ENCODE measurements at places on chromosomes 16 and 17.

GRCh38 chr16:9384141-9384540 is 292.7 kb downstream of the HAPSTR1 start:
- no peak for DNase-seq

GRCh38 chr16:59665618-59666220 is 931.6 kb upstream of the GOT2 start:
- DNase-seq, result no peak

- no peak for DNase-seq
Measured at GRCh38 chr16:363110-363765, 7.1 kb downstream of the MRPL28 start.

GRCh38 chr16:19486051-19486450 is 35.8 kb downstream of the GDE1 start:
- no peak for DNase-seq

DNA sequence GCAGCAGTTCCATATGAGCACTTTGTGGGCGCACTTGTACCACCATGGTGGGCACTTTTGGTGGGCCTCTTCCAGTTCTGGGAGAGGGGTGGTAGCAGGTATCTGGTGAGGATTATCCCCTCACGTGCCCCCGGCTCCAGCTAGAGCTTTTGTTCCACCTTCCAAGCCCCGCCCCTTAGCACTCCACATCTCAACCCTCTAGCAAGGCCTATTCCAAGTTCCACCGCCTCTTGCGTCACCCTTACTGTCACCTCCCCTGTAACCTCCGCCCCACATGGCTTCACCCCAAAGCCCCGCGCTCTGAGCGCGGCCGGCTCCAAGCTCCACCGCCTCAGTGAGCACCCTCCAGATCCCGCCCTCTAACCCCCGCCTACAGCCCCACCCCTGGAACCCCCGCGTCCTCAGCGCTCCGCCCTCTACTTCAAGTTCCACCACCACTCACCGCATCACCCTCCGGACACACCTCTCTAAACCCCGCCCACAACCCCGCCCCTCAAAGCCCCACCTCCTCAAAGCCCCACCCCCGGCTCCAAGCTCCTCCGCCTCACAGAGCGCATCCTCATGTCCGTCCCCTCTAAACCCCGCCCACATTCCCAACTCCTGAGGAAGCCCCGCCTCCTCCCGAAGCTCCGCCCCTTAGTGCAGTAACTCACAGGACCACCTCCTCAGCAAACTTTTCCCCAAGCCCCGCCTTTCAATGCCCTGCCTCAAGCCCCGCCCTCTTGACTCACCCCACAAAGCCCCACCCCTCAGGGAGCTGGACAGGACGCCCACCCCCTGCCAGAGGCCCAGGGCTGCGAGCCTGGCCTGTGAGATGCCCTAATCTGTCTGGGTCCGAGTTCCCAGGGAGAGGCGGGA is 11.1 kb downstream of the SCN4A start:
- DNase-seq, result no peak

DNA sequence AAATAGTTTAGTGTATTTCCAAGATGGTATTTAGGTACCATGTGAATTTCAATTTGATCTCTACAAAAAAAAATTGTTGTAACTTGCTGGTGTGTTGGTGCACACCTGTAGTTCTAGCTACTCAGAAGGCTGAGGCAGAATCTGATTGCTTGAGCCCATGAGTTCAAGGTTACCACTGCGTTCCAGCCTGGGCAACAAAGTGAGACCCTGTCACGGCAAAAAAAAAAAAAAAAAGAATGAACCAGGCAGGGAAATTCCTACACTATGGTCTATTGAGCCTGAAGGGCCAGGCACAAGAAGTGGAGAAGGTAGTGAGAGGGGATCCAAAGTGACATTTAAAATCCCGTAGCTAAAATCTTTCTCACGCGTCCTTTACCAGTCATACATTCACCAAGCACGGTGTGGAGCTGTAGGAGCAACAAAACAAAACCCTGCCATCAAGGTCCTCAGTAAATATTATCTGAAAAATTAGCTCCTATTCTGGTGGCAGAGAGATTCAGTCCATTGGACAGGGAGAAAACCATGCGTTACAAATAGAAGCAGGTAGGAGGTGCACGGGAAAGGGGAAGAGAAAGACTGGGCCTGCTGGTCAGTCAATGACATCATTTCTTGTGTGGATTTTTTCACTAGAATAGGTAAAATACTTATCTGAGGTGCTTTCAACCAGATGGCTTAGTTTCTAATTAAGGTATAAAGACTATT is 27.3 kb downstream of the TXNDC11 start:
- DNase-seq, result no peak

DNA sequence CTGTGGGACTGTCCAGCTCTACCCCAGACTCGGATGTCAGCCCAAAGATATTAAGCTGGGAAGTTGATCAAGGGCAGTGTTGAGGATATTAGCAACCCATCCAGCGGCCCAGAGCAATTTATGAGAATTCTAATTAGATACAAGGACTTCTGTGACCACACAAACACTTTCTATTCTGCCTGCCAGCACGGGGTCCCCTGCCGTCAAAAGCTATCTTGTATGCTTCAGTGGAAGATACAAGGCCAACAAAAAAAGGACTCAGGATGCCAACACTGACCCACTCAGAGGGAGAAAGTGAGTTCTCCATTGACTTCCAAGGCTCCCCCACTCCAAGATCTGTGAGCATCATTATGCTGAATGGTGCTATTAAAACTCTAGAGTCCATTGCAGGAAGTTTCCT is 390.7 kb downstream of the GRIN2A start:
- DNase-seq, result no peak
